ENCODE measurements at places on chromosomes 7 and 10. TPM values are rescaled to one million over a fixed set of nuclear protein-coding genes. Genes with fewer than 3 reads are reported as not detected.

The BEND7 gene
- total RNA-seq = 4.0 TPM

The BCCIP gene
- total RNA-seq = 22.3 TPM

The PEX1 gene
- 13.8 TPM for total RNA-seq

The CTAGE4 gene
- 0.36 TPM for total RNA-seq

The TMEM270 gene
- total RNA-seq = not detected

The OR2A42 gene
- not detected for total RNA-seq

The FEZF1 gene
- total RNA-seq = not detected

The SFTPD gene
- total RNA-seq = 0.13 TPM

The CHAT gene
- not detected for total RNA-seq

The TNKS2 gene
- 69.8 TPM for total RNA-seq

The VSIR gene
- total RNA-seq = 40.8 TPM

The OR13A1 gene
- not detected for total RNA-seq
